Fibroblast of skin of right quadriceps (primary cell): ENCODE measurements at places on chromosomes 3 and 15.

DNA sequence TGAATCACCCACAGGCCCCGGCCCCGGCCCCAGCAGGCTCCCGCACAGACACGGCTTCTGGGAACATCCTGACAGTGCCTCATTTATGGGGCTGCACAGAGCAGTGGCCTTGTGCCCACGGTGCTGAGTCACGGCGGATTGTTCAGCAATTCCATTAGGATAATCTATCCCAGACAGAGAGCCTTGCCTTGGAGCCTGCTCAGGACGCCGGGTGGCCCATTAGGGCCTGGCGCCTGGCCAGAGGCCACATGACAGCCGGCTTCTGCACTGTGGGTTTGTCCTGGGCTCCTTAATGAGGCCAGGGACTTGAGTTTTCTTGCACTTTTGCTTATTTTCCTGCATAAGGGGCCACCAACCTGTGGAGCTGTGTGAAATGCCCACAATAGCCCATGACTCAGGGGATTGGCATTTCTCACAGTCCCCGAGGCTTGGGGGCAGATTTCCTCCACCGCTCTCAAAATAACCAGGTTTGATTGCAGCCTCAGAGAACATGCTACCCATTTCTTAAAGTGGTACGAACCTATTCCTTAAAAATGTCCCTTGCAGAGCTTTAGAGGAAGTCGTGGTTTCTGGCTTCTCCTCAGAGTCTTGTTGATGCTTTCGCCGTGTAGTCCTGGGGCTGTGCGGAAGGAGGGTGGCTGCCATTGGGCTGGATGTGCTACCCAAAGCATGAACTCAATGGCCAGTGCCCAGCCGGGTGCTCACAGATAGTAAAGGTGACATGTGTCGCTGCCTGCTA, 19.0 kb downstream of the SYNM start:
- DNase-seq, result peak; percentile 98

DNA sequence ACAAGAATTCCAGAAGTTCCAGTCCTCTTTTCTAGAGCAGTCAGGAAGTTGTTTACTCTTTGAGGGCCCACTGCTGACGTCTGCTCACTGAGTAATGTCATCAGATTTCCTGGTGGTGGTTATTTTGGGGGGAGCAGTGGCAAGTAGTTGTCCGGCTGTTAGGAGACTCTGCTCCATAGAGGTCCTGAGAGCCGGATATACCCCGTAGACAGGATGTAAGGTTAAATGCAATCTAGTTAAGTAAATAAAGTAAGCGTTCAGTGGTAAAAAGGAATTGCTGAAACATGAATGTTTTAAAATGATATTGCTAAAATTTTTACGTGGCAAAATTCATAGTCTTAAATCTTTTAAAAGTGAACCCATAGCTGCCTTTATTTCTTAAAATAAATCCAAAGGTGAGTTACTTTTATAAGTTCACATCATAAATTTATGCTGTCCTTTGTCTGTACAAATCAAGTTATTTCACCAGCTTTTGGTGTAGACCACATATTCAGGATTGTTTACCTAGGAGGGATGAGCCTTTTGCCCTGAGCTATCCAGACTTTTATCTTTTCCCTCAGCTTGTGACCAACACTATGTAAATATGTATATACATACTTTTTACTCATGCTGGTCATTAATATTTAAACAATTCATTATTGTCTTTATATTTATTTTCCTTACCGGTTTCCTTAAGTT, 65.8 kb downstream of the PDE8A start:
- peak; percentile 90 for DNase-seq

DNA sequence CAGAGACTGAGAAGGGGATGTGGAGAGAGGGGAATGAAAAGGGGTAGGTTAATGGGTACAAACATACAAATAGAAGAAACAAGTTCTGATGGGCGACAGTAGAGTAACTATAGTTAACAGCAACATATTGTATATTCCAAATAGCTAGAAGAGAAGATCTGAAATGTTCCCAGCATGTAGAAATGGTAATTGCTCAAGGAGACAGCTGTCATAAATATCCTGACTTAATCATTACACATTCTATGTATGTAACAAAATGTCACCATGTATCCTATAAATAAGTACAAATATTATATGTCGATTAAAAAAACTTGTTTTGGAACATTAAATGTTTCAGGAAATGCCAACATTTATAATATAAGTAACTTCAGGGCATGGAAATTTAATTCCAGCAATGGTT, 23.3 kb downstream of the FMN1 start:
- DNase-seq, result no peak

DNA sequence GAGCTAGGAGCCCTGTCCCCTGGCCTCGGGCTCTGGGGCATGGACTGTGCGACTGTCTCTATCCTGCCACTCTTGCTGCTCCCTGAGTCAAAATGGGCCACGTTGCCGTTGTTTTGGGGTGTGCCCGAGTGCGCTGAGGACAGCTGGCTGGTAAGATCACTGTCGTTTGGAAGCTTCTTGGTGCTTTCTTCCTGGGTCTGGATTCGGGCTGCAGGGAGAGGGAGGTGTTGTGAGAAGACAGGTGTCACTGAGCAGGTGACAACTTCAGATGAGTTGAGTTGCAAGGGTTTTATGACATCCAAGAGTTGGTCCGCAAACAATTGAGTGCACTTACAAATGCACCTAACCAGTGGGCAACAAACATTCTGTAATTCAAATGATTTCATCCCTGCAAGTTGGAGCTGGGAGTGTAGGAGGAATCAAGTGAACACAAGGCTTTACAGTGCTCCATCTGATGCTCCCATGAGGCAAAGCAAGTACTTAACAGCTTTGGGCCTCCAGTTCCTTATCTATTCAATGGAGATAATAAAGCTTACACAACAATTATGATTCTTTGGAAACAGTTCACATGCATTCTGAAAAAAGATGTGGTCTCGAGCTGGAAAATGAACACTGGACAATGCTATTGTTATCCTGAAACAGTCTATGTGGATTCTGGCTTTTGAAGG, 11.0 kb upstream of the STARD5 start:
- no peak for DNase-seq
